NCI-H1048 (cell line): ENCODE measurements at places on chromosomes 16 and 17.

GRCh38 chr17:18139949-18140348 lies 31.4 kb downstream of the MYO15A start:
- no peak for DNase-seq

- DNase-seq: no peak
Observed at GRCh38 chr17:63998721-63999679, 849 bp downstream of the PRR29 start.

- no peak for DNase-seq
Observed at GRCh38 chr16:63146251-63146650, 1110.0 kb upstream of the CDH8 start.

DNA sequence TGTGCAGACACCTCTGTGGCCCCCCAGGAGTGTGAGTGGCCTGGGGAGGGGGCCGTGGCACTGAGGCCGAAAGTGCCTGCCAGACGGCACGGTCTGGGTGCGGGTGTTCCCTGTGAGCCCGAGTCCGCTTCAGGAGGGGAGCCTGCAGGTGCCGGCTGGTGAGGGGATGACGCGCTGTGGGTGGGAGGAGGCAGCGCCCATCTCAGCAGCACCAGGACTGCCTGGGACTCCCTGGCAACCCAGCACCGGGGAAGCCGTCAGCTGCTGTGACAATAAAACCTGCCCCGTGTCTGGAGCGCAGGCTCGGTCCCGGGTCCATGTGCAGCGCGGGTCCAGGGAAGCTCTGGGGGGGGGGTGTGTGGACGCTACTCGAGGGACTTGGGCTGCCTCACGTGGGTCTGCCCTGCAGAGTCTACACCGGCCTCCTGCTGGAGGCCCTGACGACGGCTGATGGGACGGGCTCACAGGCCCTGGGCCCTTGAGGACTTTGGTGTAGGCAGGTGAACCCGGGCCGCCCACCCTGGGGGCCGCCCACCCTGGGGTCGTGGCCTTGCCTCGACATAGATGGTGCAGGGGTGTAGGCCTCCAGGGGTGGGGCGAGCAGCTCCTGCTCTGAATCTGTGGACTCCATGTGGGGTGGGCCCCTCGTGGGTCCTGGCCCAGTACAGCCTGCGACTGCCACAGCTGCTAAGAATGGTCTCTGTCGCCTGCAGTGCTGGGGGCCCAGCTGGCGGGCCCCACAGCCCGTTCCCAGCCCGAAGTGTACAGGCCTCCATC lies 5.9 kb upstream of the RAB40C start:
- no peak for DNase-seq

DNA sequence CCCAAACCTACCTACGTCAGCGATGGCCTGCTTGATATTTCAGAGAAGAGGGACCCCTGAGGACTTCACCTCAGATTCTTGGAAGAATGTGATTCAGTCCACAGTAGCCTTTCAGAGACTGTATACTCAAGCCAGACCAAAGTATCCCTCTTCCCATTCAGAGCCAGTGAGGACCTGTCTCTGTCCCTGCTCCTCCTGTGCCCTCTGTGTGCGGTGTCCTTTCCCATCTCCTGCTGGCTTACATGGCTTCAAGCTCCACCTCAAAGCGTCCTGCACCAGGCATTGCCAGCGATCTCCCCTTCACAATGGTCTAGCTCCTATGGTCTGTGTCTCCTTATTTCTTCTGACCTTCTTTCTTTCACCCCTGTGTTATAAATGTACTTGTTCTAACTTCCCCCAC lies 39.5 kb upstream of the HLF start:
- DNase-seq: no peak

GRCh38 chr17:9537177-9537776 lies 38.3 kb downstream of the STX8 start:
- no peak for DNase-seq
